ENCODE measurements at places on chromosomes 3 and 15. TPM values are rescaled to one million over a fixed set of nuclear protein-coding genes. Genes with fewer than 3 reads are reported as not detected.

ZNF501 gene
- 6.4 TPM for total RNA-seq

VEPH1 gene
- 4.8 TPM for total RNA-seq

SLCO2A1 gene
- 72.2 TPM for total RNA-seq

CRTAP gene
- total RNA-seq: 55.0 TPM

TTLL13 gene
- total RNA-seq: 0.63 TPM

CPA3 gene
- 1.8 TPM for total RNA-seq

KIF15 gene
- 7.6 TPM for total RNA-seq

SLC15A2 gene
- total RNA-seq: 8.6 TPM

ALDH1L1 gene
- 14.3 TPM for total RNA-seq

STRC gene
- 1.4 TPM for total RNA-seq

GOLGA6L7 gene
- not detected for total RNA-seq

TTC23 gene
- 17.1 TPM for total RNA-seq

All from mucosa of descending colon (tissue), 3 donors.